ENCODE measurements at places on chromosomes 1 and 21.

- DNase-seq: no peak
Measured at GRCh38 chr21:46180079-46180722, 4.1 kb downstream of the SPATC1L start.

GRCh38 chr21:17527240-17527639 is 14.4 kb downstream of the CXADR start:
- no peak for DNase-seq

GRCh38 chr1:110208916-110209645 is 1.0 kb upstream of the KCNC4 start:
- DNase-seq: no peak

- peak; percentile 59 for DNase-seq
Measured at GRCh38 chr1:224116131-224116530, 2.2 kb downstream of the FBXO28 start.

DNA sequence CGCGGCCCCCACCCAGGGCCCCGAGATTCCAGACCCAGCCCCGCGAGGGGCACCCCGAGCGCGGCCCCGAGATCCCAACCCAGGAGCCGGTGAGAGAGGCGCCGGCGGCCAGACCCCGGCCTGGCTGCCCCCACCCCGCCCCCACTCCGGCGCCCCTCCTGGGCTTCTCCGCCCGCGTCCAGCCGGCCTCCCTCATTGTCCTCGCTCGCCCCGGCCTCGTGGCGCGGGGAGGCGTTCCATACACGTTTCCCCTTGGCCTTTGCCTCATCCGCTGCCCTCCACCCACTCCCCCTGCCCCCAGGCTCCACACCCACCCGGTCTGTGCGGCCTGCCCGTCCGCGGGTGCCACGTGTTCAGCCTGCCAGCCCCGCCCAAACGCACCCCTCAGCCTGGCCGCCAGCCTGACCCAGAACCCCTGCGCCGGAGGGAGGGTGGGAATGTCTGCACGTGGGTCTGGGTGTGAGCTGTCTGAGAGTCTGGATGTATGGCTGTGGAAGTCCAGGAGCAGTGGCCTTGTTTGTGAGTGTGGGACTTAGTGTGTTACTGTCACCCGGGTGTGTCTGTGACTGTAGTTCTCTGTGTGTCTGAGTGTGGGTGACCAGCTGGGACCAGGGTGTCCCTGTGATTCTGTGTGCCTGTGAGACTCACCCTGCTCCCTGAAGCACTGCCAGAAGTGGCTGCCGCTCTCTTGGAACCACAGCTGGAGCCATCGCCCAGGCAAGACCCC is 681 bp downstream of the B4GALT2 start:
- no peak for DNase-seq

GRCh38 chr1:208083016-208083714 is 161.0 kb downstream of the PLXNA2 start:
- no peak for DNase-seq

GRCh38 chr1:3547055-3548005 is 64.0 kb downstream of the MEGF6 start:
- DNase-seq: no peak

DNA sequence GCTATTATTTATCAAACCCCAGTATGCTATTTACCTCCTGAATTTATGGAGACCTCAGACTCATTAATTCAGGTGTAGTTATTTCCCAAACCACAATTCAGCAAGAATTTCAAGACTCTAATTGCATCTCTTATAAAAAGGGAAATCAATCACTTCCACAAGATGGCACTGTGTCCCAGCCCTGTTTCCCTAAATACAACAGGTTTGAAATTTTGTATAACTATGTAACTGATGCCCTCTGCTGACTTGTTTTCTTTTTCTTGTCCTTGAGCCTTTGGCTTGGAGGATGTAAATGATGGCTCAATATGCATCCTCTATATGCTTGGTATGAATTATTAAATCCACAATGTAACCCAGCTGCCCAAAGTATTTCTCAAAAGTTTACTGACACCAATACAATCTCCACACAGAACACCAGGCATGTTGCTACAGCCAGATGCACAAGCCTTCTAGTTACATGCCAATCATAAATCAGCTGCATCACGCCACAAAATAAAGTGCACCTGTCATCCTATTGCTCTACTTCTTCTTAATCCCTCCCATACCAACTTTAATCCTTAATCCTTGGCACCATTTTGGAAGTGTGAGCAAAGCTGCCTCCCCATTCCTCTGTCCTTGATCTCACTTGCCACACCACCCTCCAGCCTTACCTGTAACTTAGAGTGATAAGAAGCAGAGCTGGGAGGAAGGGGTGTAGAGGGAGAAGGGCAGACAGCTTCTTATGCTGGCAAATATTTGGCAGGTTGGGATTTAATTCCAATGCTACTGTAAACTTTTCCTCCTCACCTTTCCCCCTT is 9.0 kb downstream of the C1orf105 start:
- peak; percentile 65 for DNase-seq

DNA sequence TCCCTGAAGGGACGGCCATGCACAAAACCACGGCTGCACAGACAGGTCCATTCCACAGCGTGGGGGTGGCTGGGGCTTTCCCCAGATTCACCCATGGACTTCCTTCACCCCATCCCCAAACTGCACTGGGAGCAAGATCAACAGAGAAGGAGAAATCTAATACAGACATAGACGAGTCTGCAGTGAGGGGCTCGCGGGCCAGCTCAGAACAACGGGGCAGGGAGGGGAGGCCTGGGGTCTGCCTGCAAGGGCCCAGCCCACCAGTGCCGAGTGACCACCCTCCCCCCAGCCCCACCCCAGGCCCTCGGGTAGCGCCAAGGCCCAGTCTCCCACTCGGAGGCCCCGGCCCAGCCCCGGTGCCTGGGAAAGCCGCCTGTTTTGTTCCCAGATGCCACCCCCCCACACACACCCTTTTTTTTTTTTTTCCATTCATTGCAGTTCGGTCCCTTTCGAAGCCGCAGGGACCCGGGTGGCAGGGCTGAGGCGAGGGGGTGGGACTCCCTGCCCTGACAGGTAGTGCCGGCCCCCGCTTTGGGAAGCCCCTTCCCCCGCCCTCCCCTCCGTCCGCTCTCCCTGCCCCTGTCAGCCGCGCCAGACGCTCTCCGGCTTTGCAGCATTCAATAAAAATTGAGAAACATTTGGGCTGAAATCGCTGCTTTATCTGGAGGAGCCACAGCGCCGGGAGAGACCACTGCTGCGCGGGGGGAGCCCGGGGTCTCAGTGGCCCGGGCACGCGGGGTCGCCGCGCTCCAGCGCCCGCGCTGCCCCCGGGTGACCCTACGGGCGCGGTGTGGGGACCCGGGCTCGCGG is 543 bp upstream of the EPHB2 start:
- DNase-seq: peak; percentile 10

GRCh38 chr1:156320560-156320959 is 17.5 kb downstream of the CCT3 start:
- DNase-seq: no peak

- no peak for DNase-seq
Measured at GRCh38 chr21:44944596-44944995, 4.8 kb downstream of the SLX9 start.

DNA sequence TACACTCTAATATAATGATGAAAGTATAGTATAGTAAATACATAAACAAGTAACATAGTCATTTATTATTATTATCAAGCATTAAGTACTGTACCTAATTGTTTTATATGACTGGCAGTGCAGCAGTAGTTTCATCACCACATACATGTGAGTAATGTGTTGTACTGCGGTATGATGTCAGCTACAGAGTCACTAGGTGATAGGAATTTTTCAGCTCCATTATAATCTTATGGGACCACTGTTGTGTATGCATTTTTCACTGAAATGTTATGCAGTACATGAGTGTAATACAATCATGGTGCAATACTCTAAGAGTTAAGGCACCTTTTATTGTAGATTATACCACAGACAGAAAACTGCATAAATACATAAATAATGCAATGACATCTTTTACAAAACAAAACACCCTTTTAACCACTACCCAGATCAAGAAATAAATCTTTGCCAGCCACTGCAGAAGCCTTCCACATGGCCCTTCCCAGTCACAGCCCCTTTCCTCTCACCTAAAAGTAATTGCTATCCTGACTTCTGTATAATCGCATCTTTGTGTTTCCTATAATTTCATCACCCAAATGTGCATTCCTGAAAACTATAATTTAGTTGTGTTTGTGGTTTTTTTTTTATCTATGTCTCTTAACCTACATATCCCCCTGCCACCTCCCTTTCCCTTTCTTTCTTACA is 16.3 kb downstream of the ABCD3 start:
- DNase-seq: no peak

GRCh38 chr1:157239936-157240335 is 101.7 kb upstream of the ETV3 start:
- no peak for DNase-seq

GRCh38 chr1:13927736-13928135 is 227.7 kb downstream of the PRDM2 start:
- DNase-seq: no peak

DNA sequence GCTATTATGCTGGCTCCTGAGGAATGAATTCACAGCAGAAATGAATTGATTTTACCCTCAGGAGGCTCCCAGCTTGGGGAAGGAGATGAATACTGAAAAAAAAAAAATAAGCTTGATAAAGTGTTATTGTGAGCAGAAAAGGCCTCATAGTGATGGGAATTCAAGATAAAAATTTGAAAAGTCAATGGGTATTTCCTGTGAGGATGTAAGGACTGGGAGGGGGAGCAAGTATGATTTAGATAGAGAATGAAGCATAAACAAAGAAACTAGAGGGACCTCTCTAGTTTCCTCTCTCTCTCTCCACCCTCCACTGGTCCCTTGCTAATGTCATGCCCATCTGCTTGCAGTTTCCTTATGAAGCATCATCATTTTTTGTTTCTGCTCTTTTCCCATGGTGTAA is 439.0 kb upstream of the PLXNA2 start:
- DNase-seq: no peak

- DNase-seq: no peak
Measured at GRCh38 chr1:217315346-217315745, 315.5 kb downstream of the GPATCH2 start.

DNA sequence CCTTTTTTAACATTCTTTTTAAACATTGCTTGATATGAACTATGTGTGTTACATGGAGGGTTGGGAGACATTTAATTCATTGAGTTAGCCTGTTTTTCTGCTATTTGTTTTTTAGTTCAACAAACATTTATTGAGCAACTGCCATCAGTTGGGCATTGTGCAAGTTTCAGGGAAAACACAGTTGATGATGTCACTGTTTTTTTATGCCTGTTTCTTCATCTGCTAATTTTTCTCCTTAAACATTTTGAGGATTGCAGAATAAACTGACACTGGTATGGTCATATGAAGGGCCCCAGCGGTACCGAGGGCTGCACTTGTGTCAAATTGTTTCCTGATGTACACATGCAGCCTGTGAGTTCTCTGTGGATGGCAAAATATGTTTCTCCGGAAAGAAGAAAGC is 253.0 kb downstream of the FGGY start:
- no peak for DNase-seq

GRCh38 chr1:63316984-63317816 is 5.2 kb upstream of the FOXD3 start:
- DNase-seq: peak; percentile 35

GRCh38 chr21:26679284-26679683 is 106.2 kb upstream of the CYYR1 start:
- no peak for DNase-seq

- DNase-seq: no peak
Measured at GRCh38 chr1:91026320-91026719, 4.5 kb upstream of the ZNF644 start.

DNA sequence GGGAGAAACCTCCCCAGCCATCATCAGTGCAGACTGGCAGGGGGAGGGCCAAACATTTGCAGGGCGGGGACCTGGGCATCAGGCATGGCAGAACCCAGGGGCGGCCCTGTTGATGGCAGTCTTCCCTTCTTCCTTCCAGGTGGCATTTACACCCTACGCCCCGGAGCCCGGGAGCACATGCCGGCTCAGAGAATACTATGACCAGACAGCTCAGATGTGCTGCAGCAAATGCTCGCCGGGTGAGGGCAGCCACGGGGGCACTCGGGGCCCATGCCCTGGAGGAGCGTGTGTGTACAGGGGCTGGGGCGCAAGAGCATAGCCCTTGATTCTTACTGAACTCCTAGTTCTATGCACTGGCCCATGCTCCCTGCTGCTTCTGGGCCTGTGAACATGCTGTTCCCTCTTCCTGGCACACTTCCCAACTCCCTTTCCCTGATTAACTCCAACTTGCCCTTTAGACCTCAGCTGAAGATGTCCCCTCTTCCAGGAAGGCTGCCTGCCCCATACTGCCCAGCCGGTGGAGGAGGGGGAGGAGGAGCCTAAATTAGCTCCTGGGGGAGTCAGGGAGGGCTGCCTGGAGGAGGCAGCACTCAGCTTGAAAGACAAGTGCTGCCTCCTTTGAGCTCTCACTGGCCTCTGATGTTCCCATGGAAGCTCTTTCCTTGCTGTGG is 22.0 kb downstream of the TNFRSF1B start:
- DNase-seq: no peak

DNA sequence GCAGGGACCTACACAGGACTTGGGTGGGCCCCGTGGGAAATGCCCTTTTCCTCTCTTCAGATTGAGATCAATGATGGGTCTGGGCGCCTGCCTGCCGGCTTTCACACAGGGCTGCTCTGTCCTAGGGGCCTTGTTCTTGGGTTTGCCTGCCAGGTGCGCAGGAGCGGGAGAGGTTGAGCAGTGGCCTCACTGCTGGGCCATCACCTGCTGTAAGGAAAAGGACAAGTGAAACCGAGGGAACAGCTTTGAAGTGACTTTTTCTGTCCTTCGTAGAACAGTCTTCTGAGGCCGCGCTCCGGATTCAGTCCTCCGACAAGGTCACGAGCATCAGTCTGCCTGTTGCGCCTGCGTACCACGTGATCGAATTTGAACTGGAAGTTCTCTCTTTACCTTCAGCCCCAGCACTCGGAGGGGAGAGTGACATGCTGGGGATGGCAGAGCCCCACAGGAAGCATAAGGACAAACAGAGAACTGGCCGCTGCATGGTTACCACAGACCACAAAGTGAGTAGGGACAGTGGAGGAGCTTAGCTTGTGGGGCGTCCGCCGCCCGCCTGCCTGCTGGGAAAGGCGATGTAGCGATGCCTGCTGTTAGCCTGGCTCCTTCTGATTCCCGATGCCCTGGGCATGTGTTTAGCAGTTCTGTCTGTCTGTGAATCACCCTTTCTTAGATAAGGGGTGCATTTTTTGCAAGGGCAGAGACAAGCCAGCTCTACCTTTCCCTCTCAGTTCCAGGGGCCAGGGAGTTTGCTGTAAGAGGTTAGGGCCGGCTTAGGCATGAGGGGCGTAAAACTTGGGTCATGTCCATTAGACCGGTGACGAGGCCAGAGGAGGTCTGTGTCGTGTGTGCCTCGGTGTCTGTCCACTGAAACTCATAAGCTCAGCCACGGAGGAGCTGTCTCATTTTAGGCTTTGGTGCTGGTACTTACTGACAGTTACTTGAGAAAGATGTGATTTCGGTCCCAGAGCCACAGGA is 19.5 kb upstream of the PWP2 start:
- no peak for DNase-seq

GRCh38 chr1:203915811-203916210 is 54.4 kb downstream of the SNRPE start:
- DNase-seq: no peak

DNA sequence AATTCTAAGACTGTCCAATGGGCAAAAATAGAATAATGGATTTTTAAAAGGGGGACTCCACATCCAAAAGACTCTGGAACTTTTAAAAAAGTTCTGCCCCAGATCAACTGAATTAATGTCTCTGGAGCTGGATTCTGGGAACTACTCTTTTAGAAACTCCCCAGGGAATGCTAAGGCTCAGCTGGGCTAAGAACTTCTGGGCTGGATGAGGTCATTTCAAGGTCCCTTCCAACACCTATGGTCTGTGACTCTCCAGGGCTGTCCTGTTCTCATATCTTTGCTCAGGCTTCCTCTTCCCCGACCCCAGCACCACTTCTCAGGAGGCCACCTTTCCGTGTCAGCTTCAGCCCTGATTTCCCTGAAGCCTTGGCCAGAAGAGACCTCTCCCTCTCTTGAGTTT is 13.5 kb upstream of the PLA2G2C start:
- DNase-seq: no peak

Measured in CD4-positive, alpha-beta T cell treated with Interleukin-15 for 4 hours (primary cell).